H1 (cell line): ENCODE measurements at places on chromosomes 16 and 17. TPM values are rescaled to one million over a fixed set of nuclear protein-coding genes. Genes with fewer than 3 reads are reported as not detected.

The CRYBA1 gene
- not detected in 2 replicates for total RNA-seq

The RBBP6 gene
- 53.6 and 54.5 TPM in 2 replicates for total RNA-seq

The PYY gene
- 0.42 and 0.93 TPM in 2 replicates for total RNA-seq

The CCT6B gene
- 0.48 and 1.3 TPM in 2 replicates for total RNA-seq

The CD68 gene
- 0.31 TPM in 1 of 2 replicates, not detected in the other for total RNA-seq

The DRC7 gene
- not detected in 2 replicates for total RNA-seq

GRCh38 chr16:27576729-27577128 lies 26.8 kb downstream of the KATNIP start:
- DNase-seq = no peak

- DNase-seq = no peak
These were observed 234.5 kb downstream of the C16orf78 start for GRCh38 chr16:49608098-49608497.

GRCh38 chr16:84072014-84072413 lies 29.4 kb upstream of the SLC38A8 start:
- DNase-seq = no peak

- no peak for DNase-seq
These were observed 252.3 kb upstream of the EEF2KMT start for GRCh38 chr16:5349670-5350517.
